Muscle of arm (tissue), 14 donors: ENCODE measurements at places on chromosomes 1 and 21.

DNA sequence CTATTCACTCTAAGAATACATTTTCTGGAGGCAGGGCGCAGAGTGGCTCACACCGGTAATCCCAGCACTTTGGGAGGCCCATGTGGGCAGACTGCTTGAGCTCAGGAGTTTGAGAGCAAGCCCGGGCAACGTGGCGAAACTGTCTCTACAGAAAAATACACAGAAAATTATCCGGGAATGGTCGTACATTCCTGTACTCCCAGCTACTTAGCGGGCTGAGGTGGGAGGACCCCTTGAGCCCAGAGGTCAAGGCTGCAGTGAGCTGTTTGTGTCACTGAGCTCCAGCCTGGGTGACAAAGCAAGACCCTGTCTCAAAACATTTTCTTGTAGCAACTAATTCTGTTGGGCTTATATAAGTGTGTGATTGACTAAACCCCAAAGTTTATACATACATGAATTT lies 30.5 kb downstream of the GPR161 start:
- no peak for DNase-seq

GRCh38 chr1:153790966-153791647 lies 15.9 kb downstream of the SLC27A3 start:
- no peak for DNase-seq

DNA sequence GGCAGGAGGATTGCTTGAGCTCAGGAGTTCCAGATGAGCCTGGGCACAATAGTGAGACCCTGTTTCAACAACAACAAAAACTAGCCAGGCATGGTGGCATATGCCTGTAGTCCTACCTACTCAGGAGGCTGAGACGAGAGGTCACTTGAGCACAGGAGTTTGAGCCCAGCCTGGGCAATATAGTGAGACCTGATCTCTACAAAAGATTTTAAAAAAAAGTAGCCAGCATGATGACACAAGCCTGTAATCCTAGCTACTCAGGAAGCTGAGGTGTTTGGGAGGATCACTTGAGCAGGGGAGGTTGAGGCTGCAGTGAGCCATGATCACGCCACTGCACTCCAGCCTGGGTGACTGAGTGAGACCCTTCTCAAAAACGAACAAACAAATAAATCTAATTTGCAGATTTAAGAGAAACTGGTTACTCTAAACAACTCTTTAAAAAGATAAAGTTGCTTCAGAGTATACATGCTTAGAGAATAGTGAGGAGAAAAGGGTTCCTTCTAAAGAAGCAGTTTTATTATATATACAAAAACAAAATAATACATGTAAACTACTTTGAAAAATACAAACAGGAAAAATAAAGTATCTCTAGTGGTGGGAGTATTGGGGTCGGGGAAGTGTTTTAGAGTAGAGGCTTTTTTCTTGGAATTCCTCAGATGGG lies 88.4 kb downstream of the ADCY10 start:
- DNase-seq: no peak

- no peak for DNase-seq
Measured at GRCh38 chr1:16260814-16261213, 23.8 kb upstream of the CPLANE2 start.

DNA sequence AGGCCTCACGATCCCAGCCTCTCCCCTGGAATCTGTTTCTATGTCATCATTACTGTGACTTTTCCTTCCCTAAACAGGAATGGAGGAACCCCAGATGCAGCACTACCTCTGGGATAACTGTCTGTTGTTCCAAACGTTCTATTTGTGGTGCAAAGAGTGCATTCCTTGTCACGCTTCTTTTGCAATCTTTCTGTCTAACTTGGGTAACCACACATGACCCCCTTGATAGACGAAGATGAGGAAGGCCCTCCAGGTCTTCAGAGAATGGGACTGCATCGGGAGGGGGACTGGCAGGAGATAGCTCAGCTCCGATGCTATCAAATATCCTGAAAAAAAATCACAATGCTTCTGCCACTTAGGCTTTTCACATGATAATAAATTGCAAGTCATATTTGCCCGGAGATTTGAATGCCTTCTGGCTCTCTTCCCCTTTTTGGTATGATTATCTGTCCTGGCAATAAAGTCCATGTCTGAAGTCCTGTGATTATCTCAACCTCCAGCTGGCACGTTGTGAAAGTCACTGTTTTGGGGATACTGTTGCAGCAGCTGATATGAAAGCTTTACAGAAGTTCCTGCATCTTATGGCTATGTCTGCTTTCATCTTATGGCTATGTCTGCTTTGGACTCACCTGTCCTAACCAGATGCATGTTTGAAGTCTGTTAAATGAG lies 148.7 kb upstream of the LMO4 start:
- no peak for DNase-seq

DNA sequence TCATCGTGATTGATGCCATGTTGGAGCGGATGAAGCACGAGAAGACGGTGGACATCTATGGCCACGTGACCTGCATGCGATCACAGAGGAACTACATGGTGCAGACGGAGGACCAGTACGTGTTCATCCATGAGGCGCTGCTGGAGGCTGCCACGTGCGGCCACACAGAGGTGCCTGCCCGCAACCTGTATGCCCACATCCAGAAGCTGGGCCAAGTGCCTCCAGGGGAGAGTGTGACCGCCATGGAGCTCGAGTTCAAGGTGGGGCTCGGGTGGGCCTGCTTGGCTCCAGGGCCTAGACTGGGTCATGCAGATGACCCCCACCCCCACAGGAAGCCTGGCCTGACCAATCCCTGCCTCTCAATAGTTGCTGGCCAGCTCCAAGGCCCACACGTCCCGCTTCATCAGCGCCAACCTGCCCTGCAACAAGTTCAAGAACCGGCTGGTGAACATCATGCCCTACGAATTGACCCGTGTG lies 30.6 kb upstream of the KDM4A start:
- no peak for DNase-seq
